BJ (cell line): ENCODE measurements at places on chromosomes 3 and 15. TPM values are rescaled to one million over a fixed set of nuclear protein-coding genes. Genes with fewer than 3 reads are reported as not detected.

The CTDSPL gene
- polyA plus RNA-seq, result 43.0 and 45.2 TPM in 2 replicates

The C3orf70 gene
- 3.3 and 3.9 TPM in 2 replicates for polyA plus RNA-seq

The LRRN1 gene
- polyA plus RNA-seq, result 0.02 TPM in 1 of 2 replicates, not detected in the other

The CCDC54 gene
- not detected in 2 replicates for polyA plus RNA-seq

The STARD9 gene
- 2.1 and 2.3 TPM in 2 replicates for polyA plus RNA-seq

The LMOD3 gene
- not detected in 2 replicates for polyA plus RNA-seq

The CCDC39 gene
- polyA plus RNA-seq, result not detected in 2 replicates

The PSTPIP1 gene
- not detected in 2 replicates for polyA plus RNA-seq

The TBC1D5 gene
- polyA plus RNA-seq, result 27.0 and 35.7 TPM in 2 replicates

The SLC28A1 gene
- 0.05 TPM in 1 of 2 replicates, not detected in the other for polyA plus RNA-seq

The ADAMTS17 gene
- polyA plus RNA-seq, result not detected in 2 replicates

The ARHGEF26 gene
- polyA plus RNA-seq, result 0.05 and 0.10 TPM in 2 replicates

The RNF111 gene
- 21.6 and 28.7 TPM in 2 replicates for polyA plus RNA-seq

The ZMYND10 gene
- 0.65 and 1.3 TPM in 2 replicates for polyA plus RNA-seq

The KY gene
- 0.05 TPM in 1 of 2 replicates, not detected in the other for polyA plus RNA-seq

The JAGN1 gene
- 46.5 and 47.2 TPM in 2 replicates for polyA plus RNA-seq

The GTF2E1 gene
- polyA plus RNA-seq, result 8.1 and 11.0 TPM in 2 replicates

The FRMD5 gene
- 0.83 and 0.96 TPM in 2 replicates for polyA plus RNA-seq

The CCR2 gene
- not detected in 2 replicates for polyA plus RNA-seq

The IMPG2 gene
- polyA plus RNA-seq, result 0.10 and 0.15 TPM in 2 replicates

The SPSB4 gene
- polyA plus RNA-seq, result not detected in 2 replicates

The PAQR9 gene
- not detected in 2 replicates for polyA plus RNA-seq

The NAALADL2 gene
- 3.6 and 8.1 TPM in 2 replicates for polyA plus RNA-seq

The SYNM gene
- 1.8 TPM in 2 replicates for polyA plus RNA-seq

The ROPN1B gene
- not detected in 2 replicates for polyA plus RNA-seq

The MCF2L2 gene
- polyA plus RNA-seq, result 0.05 and 0.11 TPM in 2 replicates

The CASR gene
- not detected in 2 replicates for polyA plus RNA-seq

The ALS2CL gene
- polyA plus RNA-seq, result 3.2 and 7.2 TPM in 2 replicates

The HMG20A gene
- 31.0 and 40.1 TPM in 2 replicates for polyA plus RNA-seq

The CCR3 gene
- polyA plus RNA-seq, result not detected in 2 replicates

The ZNF280D gene
- 4.0 and 8.6 TPM in 2 replicates for polyA plus RNA-seq

The DUOX2 gene
- not detected in 2 replicates for polyA plus RNA-seq

The PLA2G4B gene
- 2.1 and 2.4 TPM in 2 replicates for polyA plus RNA-seq

The GOLGA6A gene
- not detected in 2 replicates for polyA plus RNA-seq

The CCDC9B gene
- 5.0 and 6.0 TPM in 2 replicates for polyA plus RNA-seq

The GOLGA8T gene
- 0.10 TPM in 1 of 2 replicates, not detected in the other for polyA plus RNA-seq

The JMJD7 gene
- polyA plus RNA-seq, result 2.8 and 3.4 TPM in 2 replicates

The SPTBN5 gene
- polyA plus RNA-seq, result 0.04 and 0.05 TPM in 2 replicates

The STAC gene
- polyA plus RNA-seq, result 40.5 and 42.0 TPM in 2 replicates

The ANKRD63 gene
- polyA plus RNA-seq, result not detected in 2 replicates

The CACNA2D3 gene
- polyA plus RNA-seq, result 0.56 and 0.81 TPM in 2 replicates

The BLM gene
- 1.3 and 2.4 TPM in 2 replicates for polyA plus RNA-seq

The RTP3 gene
- polyA plus RNA-seq, result not detected in 2 replicates

The MORC1 gene
- not detected in 2 replicates for polyA plus RNA-seq

The FBXO40 gene
- not detected in 2 replicates for polyA plus RNA-seq

The CTXN2 gene
- not detected in 2 replicates for polyA plus RNA-seq

The MFAP1 gene
- polyA plus RNA-seq, result 13.1 and 23.4 TPM in 2 replicates

The GABRR3 gene
- not detected in 2 replicates for polyA plus RNA-seq

The C3orf85 gene
- polyA plus RNA-seq, result not detected in 2 replicates

The CHRD gene
- 0.83 and 1.5 TPM in 2 replicates for polyA plus RNA-seq

The CCDC80 gene
- 199 and 291 TPM in 2 replicates for polyA plus RNA-seq

The ROPN1 gene
- polyA plus RNA-seq, result not detected in 2 replicates

The GOLGA8Q gene
- 0.32 and 0.50 TPM in 2 replicates for polyA plus RNA-seq

The RNU5B-1 gene
- not detected in 2 replicates for polyA plus RNA-seq
